Activated naive CD4-positive, alpha-beta T cell treated with anti-CD3 and anti-CD28 coated beads, Interleukin-2, amount 10 ng/mL, durations not matched to agents 5 hours and 36 hours (primary cell): ENCODE measurements at places on chromosomes 16 and 17. TPM values are rescaled to one million over a fixed set of nuclear protein-coding genes. Genes with fewer than 3 reads are reported as not detected.

GPR179 gene
- not detected for total RNA-seq

CLDN7 gene
- 0.53 TPM for total RNA-seq

PRKCB gene
- 84.9 TPM for total RNA-seq

RABEP2 gene
- total RNA-seq = 22.5 TPM

KRT27 gene
- not detected for total RNA-seq

SOX8 gene
- total RNA-seq = 0.08 TPM

CCDC200 gene
- total RNA-seq = not detected

SLC16A6 gene
- total RNA-seq = 3.7 TPM

PRM3 gene
- total RNA-seq = not detected

SMPD3 gene
- total RNA-seq = 3.2 TPM

ZSCAN10 gene
- total RNA-seq = 0.28 TPM

FAM20A gene
- total RNA-seq = not detected

PYY gene
- total RNA-seq = not detected

TAC4 gene
- not detected for total RNA-seq

ANKRD13B gene
- 7.2 TPM for total RNA-seq

HOXB7 gene
- 0.58 TPM for total RNA-seq

METTL16 gene
- total RNA-seq = 24.7 TPM

AANAT gene
- not detected for total RNA-seq

CA4 gene
- not detected for total RNA-seq

ZNF750 gene
- not detected for total RNA-seq

SHCBP1 gene
- 31.1 TPM for total RNA-seq

CARHSP1 gene
- 154 TPM for total RNA-seq

TUBB3 gene
- 0.58 TPM for total RNA-seq

MT4 gene
- total RNA-seq = not detected
